ENCODE measurements at places on chromosomes 6 and 20.

DNA sequence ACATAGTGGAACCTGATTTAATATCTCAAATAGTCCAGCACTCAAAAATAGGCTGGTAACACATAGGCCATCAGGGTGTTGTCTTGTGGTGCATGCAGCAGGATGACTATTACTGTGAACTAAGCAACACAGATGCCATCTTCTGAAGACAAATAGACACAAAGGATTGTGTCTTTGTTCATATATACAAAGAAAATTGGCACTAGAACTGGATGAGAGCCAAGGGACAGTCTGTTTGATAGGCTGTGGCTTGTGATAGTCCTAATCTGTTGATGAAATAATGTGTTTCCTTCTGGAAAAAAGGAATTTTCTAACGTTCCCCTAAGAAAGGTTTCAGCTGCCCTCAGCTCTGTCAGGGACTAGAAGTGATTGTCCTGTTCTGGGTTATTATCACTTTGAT is 129.8 kb downstream of the TPBG start:
- DNase-seq: no peak

- DNase-seq: no peak
These were observed 1.7 kb upstream of the TREM1 start for GRCh38 chr6:41288030-41288753.

DNA sequence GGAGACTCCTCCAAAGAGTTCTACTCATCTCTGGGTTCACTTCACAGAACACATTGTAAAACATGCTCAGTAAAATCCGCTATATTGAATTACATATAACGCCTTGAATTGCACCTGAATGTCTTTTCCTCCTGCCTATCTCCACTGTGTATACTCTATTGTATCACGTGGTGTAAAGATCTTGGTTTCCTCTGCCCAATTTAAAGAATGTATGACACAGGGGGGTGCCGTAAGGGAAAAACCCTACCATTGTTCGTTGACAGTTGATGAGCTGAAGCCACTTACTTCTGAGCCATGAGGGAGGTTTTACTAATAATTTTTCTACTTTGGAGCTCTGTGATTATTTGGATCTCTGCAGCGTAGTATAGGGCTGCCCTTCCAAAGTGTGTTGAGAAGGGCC is 6.0 kb downstream of the ASF1A start:
- DNase-seq: no peak

GRCh38 chr6:56862415-56863175 is 92.3 kb upstream of the BEND6 start:
- DNase-seq: no peak

DNA sequence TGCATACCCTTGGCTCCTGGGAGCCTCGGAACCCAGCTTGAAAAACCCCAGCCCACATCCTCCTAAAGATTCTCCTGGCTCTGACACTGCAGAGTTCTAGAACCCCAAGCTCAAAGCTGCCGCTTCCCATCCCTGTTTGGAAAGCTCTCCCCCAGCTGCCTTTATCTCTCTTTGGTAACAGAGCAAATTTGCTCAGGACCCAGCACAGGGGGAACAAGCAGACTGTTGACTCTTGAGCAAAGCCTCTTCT is 38.9 kb downstream of the HNF4A start:
- DNase-seq: no peak

DNA sequence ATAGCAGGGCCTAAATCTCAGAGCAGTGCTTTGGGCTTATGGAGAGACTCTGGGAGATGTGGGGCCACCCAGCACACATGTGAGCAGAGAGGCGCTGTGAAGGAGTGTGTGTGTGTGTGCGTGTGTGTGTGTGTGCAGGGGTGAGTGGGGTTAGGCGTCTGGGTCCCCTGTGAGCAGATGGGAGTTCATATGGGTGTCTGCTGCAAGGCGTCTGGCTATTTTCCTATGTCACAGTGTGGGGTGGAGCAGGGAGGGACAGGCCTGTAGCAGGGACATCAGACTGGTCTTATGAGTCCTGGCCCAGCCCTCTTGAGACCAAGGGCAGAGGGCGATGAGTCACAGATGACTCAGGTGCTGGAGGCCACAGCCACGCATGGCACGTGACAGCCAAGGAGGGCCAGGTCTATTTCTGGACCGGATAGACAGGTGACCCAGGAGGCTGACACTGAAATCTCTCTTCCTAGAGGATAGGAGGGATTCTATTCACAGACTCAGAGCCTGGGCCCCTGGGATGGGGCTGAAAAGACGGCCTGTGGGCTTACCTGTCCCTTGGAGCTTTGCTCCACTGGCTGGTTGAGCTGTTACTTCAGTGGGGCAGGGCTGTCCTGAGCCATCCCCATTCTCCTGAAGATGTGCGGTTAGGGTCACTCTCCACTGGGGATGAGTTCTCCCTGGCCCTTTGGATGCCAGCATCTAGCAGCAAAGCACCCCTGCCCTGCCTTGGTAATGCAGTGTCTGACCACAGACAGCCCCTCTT is 28.9 kb downstream of the VEGFA start:
- DNase-seq: no peak

- peak; percentile 73 for DNase-seq
These were observed 113.9 kb upstream of the PRSS16 start for GRCh38 chr6:27133281-27134227.

DNA sequence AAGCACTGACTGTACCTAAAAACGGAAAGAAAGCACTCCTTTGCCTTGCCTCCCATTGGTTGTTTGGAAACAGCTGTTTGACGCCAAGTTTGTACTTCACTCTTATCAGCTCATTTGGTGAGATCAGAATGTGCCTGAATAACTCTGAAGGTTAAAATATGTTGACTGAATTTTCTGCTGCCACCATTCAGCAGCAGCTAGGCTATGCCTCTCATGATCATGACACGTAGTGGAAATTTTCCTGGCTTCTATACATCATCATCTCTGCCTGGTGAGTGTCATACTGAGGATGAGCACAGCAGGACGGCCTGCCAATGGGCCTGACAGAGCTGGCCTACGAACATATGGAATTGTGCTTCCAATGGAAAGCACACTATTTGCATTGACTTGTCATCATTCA is 704.9 kb upstream of the CITED2 start:
- no peak for DNase-seq

- no peak for DNase-seq
These were observed 61.4 kb upstream of the UFL1 start for GRCh38 chr6:96460052-96460700.

- no peak for DNase-seq
These were observed 85.1 kb downstream of the PDSS2 start for GRCh38 chr6:107374264-107374663.

DNA sequence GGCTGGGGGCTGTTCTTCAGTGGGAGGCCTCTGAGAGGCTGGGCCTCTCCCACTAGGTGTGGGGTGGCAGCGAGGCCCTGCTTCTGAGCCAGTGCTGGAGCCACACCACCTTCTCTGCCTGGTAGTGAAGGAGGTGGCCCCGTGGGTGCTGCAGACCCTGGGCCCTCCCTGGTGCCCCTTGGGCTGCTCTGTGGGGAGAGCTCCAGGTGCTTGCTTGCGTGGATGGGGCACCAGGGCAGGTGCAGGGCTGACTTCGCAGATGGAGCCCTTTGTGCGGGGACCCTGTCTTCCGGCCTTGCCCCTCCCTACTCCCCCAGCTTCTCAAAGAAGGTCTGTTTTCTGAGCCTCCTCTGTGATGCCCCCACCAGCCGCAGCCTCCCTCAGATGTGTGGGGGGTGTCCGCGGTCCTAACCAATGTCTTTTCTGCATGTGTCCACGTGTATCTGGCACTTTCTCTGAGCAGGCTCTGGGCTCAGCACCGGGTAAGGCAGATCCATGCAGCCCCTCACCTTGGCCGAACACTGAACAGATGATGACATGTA is 17.2 kb upstream of the MYT1 start:
- DNase-seq: no peak

DNA sequence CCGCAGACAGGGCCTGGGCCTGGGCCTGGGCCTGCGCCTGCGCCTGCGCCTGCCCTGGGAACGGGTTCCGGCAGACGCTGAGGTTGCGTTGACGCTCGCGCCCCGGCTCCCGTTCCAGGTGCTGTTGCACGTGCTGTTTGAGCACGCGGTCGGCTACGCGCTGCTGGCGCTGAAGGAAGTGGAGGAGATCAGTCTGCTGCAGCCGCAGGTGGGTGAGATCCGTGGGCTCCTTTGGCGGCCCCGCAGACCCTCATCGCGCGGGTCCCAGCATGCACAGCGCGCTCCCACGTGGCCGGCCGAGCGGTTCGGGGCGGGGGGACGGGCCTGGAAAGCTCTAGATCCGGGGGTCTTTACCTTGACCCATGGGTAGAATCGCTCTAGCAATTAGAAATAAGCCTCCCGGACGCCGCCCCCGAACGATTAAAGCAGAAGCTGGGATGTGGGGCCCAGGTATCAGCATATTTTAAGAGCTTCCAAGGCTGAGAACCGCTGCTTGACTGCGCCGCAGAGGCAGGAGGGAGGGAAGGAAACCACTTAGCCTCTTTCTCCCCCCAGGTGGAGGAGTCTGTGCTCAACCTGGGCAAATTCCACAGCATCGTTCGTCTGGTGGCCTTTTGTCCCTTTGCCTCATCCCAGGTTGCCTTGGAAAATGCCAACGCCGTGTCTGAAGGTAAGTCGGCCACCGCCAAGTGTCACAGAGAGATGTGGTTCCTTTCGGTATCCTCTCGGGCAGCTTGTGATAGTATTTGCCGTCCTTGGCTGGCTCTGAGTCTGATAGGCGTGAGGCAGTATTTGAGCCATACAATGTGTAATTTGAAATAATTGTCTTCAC is 508 bp downstream of the NOP56 start:
- peak; percentile 51 for DNase-seq

DNA sequence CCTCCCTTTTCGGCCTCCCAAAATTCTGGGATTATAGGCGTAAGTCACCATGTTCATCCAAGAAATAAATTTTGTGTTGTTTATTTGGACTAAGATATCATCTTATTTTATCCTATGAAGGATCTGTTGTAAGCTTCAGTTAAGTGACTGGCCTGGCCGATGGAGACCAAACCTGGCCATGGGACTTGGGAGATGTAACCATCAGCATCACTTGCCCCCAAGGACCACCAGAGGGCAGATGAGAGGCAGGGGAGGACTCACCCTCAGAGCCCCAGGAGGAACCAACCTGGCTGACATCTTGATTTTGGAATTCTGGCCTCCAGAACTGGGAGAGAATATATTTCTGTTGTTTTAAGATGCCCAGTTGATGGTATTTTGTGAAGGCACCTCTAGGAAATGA is 266.7 kb downstream of the CDH26 start:
- no peak for DNase-seq

- no peak for DNase-seq
These were observed 25.5 kb upstream of the VEGFA start for GRCh38 chr6:43744491-43744890.

DNA sequence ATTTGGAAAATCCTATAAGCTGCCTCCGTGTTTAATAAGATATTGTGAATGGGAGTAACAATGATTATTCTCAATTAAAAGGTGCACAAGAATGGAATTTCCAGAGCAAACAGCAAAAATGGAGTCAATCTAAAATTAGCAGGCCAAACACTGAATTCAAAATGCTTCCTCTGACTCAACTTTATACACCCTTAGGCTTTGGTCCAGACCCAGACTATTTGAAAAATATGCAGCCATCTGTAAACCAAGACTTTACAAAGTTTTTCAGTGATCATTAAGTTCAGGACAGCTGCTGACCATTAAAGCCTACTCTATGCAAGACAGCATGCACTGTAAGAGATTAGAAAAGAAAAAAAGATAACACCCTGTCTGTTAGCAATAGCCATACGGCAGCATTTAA is 39.4 kb upstream of the CCN6 start:
- no peak for DNase-seq

- no peak for DNase-seq
These were observed 27.3 kb downstream of the FNDC1 start for GRCh38 chr6:159196430-159196975.

- DNase-seq: no peak
These were observed 519.7 kb upstream of the CDH4 start for GRCh38 chr20:60732322-60732721.

GRCh38 chr6:37357288-37357687 is 3.5 kb downstream of the RNF8 start:
- no peak for DNase-seq

DNA sequence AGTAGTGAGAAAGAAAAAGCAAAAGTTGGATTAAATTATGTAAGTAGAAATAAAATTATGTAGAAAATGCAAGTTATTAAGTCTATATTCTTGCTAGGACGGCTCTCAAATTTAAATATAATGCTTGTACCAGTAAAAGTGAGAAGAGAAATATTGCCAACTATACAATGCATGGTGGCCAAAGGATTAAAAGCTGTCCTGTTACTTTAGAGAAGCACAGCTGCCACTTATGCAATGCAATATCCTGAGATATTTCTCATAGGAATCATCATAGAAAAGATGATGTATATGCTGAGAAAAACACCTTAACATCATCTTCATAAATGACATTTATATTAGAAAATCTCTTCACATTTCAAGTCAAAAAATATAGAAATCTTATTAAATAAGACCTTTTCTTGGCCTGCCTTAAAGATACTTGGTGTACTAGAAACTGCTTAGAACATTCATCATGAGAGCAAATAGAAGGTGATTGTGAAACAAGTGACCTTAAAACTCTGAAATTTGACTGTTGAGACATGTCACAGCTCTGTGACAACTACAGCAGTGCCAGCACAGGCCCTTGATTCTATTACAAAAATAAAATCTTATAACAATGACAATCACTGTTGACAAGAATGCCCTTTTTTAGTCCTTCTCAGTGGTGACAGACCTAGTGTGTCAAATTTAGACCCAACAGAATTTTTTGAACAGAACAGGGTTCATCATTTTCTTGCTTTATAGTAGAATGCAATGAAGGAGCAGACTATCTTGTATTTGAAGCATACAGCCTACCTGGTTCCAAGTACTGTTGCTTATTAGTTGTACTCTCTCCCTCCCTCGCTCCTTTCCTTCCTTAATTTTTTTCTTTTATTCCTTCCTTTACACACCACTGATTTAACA is 173.1 kb downstream of the CLVS2 start:
- DNase-seq: no peak

- no peak for DNase-seq
These were observed 282.2 kb downstream of the CDH26 start for GRCh38 chr20:60240415-60240814.

GRCh38 chr6:129402244-129402643 is 307.7 kb downstream of the ARHGAP18 start:
- no peak for DNase-seq

DNA sequence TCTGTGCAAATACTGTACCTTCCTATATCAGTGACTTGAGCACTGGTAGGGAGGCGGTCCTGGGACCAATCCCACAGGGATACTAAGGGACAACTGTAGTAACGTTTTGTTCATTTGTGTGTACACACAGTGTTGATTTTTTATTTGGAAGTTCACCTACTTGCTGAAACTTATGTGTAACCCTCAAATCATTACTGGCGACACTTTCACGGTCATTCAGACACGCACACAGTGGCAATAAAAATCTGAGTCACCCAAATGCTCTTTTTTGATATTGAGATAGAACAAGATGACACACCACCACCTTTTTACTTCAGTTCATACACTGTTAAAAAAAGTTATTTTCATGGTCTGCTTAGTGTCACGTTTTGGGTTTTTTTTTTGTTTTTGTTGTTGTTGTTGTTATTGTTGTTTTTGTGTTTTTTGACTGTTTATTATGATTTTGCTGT is 79.8 kb downstream of the QKI start:
- no peak for DNase-seq

GRCh38 chr20:36491901-36492617 is 49.3 kb upstream of the MYL9 start:
- peak; percentile 67 for DNase-seq

Data from activated CD4-positive, alpha-beta T cell treated with anti-CD3 and anti-CD28 coated beads, Interleukin-2, amount 50 U/mL, for 48 hours (primary cell).